ENCODE measurements at places on chromosomes 7 and 10.

DNA sequence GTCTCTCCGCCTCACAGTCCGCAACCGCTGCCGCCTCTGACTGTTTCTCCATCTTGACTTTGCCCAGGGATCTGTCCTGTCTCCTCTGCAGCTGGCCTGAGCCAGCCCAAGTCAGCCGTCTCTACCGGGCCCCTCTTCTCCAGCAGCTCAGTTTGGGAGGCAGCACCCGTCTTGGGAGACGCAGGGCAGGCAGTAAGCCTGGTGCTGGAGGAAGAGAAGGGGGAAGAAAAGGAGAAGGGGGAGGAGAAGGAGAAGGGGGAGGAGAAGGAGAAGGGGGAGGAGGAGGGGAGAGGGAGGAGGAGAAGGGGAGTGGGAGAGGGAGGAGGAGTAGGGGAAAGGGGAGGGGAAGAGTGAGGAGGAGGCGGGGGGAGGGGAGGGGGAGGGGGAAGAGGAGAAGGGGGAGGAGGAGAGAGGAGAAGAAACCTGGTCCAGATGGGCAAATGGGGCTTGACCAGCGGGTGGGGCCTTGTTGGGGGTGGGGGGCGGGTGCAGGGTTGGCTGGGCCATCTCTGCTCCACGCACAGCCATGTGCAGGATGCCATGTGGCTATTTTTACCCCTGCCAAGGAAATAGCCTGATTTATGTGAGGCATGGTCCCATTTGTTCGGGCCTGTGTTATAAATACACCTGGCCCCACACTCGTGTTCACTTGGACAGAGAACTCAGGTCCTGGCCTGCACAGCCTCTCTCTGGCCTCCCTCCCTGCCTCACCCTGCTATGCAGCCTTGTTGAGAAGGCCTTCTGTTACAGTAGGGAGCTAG is 35.9 kb upstream of the FZD9 start:
- no peak for DNase-seq

GRCh38 chr7:116232350-116232749 is 22.0 kb downstream of the TES start:
- no peak for DNase-seq

GRCh38 chr10:96576277-96576980 is 10.4 kb downstream of the TM9SF3 start:
- no peak for DNase-seq

GRCh38 chr7:12493407-12493806 is 77.1 kb upstream of the SCIN start:
- no peak for DNase-seq

DNA sequence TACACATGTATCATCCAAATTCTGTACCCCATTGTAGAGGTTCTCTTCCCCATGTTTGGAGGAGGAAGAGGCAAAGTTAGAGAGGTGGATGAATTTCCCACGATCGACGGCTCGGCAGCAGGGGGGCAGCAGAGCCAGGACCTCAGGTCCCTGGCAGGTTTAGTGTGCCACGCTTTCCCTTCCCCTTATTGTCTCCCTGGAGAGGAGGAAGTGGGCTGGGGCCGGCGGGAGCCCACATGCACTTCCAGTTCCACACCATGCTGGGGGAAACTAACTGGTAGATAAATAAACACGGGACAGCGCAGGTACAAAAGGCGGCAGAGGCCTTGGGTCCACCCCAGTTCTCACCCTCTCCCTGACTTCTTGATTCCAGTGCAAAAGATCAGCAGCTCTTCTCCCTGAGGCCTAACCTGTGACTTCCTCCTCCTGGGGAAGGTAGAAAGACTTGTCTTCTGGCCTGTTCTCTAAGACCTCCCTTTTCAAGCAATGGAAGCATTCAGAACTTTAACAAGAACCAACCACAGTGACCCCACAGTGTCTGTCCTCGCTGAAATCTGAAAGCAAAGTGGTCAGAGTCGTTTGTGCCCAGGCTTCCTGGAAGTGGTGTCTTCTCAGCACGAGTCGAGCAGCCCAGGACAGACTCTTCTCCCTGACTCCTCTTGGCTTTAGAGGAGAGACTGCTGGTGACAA is 30.5 kb upstream of the SRGN start:
- DNase-seq, result no peak

- DNase-seq, result no peak
Measured at GRCh38 chr10:122341141-122341810, 33.2 kb upstream of the PLEKHA1 start.

GRCh38 chr7:121235201-121235600 is 93.6 kb upstream of the WNT16 start:
- no peak for DNase-seq

- no peak for DNase-seq
Measured at GRCh38 chr7:69941077-69941651, 342.9 kb downstream of the AUTS2 start.

- DNase-seq, result no peak
Measured at GRCh38 chr7:83301416-83301815, 138.7 kb upstream of the PCLO start.

DNA sequence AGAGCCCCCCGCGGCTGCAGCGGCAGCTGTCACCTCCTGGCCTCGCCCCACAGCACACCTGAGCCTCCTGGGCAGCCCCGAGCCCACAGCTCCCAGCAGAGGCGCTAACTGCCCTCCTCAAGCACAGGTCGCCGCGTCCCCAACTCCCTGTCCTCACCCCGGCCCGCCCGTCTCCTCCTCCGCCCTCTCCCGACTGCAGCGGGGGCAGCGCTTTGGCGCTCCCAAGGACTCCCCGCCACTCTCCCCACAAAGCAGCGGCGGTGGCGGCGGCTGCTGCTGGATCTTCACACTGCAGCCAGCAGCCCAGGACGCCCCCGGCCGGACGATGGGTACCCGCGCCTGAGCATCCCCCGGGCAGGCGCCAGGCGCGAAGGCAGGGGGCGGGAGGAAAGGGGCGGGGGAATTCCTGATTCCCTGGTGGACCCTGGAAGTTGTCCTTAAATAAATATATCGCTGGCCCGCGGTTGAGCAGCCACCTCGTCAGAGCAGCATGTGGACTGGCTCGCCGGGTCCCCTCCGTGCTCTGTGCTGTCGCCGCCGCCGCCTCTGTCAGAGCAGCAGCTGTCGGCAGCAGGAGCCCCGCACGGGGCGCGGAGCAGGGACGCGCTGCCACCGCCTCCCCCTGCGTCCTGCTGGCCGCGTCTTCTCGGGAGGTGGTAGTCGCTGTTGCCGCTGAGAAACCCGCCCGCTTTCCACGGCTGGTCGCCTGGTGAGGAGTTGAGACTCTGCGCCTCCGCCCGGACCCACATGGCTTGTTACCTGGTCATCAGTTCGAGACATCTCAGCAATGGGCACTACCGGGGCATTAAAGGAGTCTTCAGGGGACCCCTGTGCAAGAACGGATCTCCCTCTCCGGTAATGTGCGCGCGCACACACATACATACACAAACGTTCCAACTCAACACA is at the start of gene ZNF804B:
TSS of gene ZNF804B (plus strand) at position 471 of the 906 bp plus-strand sequence. CDS start at position 748, 277 bp downstream.
- DNase-seq, result no peak

GRCh38 chr7:121447243-121447910 is 51.3 kb upstream of the FAM3C start:
- DNase-seq, result no peak

GRCh38 chr10:113720386-113720785 is 31.1 kb upstream of the PLEKHS1 start:
- no peak for DNase-seq

- no peak for DNase-seq
Measured at GRCh38 chr10:108363576-108363975, 1199.1 kb upstream of the SORCS1 start.

DNA sequence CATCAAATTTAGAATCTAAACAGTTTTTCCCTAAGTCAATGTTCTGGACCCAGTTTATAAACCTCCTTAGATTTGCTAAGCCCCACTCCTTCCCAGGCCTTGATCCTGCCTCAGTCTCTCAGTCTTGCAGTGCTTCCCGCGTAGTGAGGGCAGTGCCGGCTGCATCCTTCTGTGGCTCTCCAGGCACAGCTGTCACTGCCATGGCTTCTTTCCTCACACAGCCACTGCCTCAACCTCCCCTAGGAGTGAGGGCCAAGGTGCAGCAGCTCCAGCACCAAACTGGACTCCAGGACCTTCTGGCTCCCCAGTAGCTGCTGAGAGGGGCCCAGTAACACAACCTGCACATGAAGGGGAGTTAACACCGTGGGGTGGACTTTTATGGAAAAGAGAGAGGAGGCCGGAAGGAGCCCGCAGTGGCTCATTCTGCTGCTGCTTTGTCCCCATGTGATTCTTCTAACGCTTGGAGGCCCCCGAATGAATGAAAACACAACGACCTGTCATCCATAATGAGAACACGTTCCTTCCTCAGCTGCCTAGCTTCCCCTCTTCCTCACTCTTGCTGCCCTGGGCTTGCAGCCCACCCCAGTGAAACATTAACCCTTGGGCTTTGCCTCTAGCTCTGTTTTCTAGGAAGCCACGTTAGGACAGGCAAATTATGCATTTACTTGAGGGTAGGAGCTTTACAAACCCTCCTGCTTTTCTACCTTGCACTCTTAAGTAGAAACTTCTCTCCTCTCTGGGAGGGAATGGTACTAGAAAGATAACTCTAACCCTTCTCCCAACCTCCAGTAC is 16.0 kb upstream of the UBE2H start:
- no peak for DNase-seq

GRCh38 chr7:77958436-77958835 is 159.9 kb downstream of the PHTF2 start:
- peak; percentile 51 for DNase-seq

- no peak for DNase-seq
Measured at GRCh38 chr10:92942226-92942625, 93.9 kb downstream of the EXOC6 start.

DNA sequence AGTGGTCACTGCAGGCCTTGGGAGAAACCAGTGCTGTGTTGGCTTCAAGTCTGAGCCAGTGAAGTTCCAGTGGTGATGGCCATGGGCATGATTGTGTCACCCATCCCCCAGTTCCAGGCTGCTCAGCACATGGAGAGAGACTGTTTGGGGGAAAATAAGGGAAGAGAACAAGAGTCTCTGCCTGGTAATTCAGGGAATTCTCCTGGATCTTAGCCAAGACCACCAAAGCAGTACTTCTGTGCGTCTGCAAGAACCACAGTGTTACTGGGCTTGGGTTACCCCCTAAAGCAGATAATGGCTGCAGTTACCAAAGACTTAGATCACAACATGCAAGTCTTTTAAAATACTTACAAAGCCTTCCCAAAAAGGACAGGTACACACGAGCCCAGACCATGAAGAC is 225.0 kb upstream of the SEMA3C start:
- no peak for DNase-seq

- peak; percentile 95 for DNase-seq
Measured at GRCh38 chr10:72048450-72049124, 39.8 kb downstream of the SPOCK2 start.

DNA sequence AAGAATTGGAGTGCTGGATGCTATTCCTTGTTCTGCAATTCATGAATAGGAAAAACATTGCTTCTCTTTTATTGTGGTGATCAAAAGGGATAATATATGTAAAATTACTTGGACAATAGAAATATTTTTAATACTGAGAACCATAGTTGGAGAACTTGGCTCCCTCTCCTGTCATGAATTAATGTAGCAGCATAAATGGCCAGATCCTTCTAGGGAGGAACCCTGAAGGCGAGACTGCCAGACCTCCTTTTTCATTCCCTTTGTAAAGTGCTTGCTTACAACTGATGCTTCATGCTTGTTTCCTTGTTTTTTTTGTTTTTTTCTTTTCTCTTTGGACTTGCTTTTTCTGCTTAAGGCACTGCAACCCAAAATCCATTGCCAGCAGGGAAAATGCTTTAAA is 233.6 kb downstream of the SH2D4B start:
- no peak for DNase-seq

DNA sequence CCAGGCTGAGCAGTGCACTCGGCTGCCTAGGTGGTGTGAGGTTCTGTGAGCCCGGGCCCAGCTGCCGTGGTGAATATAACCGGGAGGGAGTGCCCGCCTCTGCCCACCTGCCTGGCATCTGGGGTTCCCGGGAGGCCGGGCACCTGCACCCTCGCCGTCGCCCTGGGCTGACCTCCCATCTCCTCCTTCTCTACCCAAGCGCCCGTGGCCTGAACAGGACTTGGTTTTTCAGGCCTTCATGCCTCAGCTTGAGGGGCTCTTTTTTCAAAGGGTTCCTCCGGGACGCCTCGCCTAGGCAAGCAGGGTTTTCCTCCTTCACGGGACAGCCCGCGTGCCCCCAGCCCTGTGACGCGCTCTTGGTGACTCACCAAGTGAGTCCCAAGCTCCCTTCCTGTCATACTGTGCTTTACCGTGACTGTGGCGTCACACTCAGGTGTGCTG is 9.9 kb downstream of the INPP5A start:
- DNase-seq, result no peak

DNA sequence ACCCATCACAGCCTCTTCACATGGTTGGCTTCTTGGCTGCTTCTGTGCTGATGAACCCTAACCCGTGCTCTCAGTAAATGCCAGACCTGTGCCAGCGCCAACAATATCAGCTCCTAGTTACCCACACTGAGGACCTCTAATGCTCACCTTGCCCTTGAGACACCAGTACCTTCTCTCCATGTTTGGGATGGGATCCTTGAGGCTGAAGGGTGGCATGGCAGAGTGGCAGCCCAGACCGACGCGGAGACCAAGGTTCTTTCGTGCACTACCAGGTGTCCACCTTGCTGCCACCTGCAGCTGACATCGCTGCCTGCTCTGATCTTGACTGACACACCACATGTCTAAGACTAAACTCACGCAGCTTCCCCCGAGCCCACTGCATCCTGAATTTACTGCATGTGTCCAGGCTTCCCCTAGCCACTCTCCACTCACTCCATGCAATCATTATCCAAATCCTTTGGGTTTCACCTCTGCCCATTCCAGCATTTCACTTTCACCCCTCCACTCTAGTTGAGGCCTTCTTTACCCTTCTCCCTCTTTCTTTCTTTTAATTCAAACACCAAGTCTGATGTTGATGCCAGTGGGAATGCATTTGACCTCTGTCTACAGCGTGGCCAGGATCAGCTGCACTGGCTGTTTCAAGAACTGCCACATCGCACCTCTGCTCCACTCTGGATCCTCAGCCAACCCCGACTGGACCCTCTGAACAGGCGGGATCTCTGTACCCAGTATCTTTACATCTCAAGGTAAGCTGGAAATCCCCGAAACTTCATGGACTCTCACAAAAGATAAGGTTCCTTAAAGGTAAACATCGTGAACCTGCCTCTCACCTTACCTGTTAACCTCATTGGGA is 294.9 kb downstream of the GLRX3 start:
- DNase-seq, result no peak

DNA sequence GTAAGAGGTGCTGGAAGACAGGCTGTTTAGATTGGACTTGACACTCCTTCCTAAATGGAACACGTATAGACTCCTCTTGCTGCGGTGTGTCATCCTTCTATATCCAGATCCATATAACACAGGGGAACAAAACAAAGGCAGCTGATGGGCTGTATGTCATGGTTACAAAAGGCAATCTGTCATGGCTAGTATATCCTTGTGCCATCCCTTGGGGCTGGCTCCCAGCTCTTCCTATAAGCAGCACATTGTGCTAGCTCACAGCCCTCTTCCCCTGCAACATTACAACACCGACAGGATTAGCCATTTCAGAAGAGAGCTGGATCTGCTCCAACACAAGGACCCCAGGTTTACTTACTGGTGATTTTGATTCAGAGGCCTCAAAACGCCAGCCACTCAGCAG is 15.3 kb downstream of the LIPK start:
- no peak for DNase-seq

DNA sequence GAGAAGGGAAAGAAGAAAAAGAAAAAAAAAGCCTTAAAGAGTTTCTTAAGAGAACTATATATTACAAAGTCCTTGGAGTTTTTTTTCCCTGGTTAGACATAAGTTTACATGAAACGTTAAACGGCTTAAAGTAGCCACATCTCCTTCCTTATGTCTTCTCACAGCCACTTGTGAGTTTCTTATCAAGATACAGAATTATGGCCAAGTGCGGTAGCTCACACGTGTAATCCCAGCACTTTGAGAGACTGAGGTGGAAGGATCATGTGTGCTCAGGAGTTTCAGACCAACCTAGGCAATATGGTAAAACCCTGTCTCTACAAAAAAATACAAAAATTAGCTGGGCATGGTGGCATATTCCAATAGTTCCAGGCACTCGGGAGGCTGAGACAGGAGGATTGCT is 54.3 kb downstream of the IKZF1 start:
- no peak for DNase-seq
